ENCODE measurements at places on chromosomes 12 and 14.
A peak's percentile ranks its signal among the peaks of the same experiment; 100 is the strongest.

GRCh38 chr12:13571035-13571434 lies 374.5 kb downstream of the EMP1 start:
- no peak for DNase-seq

DNA sequence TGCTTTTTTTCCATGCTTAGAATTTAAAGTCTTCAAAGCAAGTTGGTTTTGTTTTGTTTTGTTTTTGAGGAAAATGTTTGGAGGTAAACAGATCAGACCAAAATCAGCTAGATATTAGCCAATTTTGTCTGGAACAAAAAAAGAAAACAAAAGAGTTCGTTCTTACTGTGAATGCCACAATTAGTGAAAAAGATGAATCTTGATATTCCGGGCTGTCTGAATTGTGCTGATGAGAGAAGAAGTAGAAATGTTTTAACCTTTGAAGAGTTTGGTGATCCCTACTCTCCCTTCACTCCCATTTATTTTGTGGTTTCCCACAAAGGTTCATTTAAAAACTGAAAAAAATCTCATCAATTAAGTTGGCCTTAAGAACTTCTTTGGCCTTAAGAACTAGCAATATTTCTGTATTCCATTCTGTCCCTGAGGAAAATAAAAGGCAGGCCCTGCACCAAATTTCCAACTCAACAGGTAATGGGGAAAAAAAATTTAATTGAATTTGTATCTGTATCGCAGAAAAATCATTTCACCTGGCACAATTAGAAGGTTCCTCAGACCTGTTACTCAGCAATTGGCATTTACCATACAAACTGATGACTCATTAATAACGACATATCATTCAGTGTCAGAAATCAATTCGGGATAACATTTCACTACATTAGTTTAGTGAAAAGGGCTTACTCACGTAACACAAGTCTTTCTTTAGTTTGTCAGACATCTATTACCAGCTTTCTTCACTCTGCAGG lies 562 bp upstream of the GLIPR1L2 start:
- DNase-seq = no peak

GRCh38 chr12:39199351-39199750 lies 243.6 kb downstream of the KIF21A start:
- no peak for DNase-seq

DNA sequence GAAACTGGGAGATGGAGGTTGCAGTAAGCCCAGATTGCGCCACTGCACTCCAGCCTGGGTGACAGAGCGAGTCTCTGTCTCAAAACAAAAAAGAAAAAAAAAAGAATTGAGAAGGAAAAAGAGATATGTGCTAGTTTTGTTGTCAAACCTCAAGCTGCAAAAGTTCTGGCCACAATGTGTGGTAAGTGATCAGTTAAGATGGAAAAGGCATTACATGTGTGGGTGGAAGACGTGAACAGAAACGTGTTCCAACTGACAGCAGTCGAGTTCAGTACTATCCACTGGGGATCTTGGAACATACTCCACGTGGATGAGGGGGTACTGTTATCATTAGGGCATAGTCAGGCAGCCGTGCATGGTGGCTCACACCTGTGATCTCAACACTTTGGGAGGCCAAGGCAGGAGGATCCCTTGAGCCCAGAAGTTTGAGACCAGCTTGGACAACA lies 17.3 kb downstream of the GPR68 start:
- DNase-seq = no peak

DNA sequence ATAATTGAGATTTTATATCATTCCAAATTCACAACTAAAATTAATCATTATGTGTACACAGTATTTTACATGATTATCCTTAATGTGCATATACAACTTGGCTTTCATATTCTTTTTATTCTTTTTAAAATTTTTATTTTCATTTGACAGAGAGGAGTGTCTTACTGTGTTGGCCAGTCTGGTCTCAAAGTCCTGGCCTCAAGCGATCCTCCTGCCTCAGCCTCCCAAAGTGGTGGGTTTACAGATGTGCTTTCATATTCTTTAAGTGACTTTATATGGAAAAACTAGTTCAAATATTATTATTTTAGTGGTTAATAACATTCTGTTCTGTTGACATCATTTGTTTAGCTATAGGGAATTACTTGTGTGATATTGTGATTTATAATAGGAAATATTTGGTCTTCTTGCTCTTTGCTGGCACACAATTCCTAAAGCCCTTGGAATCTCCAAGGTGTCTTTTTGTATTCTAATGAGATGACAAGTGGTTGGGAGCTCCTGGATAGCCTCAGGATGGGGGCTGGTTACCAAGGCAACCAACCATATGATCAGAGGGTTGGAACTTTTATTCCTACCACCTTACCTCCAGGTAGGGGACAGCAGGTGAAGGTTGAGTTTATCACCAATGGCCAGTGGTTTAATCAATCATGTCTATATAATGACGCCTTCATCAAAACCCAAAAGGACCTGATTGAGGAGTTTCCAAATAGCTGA lies 16.0 kb upstream of the ZNF410 start:
- DNase-seq = no peak

DNA sequence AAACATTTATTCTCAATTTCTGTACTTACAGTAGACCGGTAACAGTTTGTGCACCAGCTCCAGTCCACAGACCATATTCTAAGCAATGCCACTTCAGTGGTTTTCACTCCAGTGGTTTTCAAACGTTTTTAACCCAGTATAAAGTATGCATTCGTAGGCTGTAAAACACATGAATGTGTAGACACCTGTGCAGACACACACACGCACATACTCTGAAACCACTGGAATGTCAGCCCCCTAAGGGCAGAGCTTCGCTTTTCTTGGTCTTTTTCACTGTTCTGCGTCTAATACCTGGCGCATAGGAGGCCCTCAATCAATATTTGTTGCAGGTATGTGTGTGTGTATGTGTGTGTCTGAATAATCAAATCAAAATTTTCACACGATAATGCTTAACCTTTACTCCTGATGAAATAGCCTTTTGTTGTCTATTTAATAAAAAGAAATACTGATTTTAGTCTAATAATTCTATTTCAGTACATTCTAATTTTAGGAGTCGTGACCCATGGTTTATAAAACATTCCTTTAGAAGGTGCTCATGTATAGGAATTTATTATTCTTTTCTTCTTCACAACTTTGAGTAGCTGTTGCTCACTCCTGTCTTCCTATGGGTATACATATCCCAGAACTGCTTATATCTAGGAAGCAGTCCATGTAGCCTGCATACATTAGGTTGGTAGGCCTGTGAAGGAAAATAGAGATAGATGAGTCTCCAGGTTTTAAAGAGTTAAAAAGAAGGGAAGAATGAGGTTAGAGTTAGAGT lies 73.6 kb upstream of the REP15 start:
- no peak for DNase-seq

GRCh38 chr12:49339464-49339861 lies 2.5 kb upstream of the C1QL4 start:
- no peak for DNase-seq

GRCh38 chr12:101581190-101581589 lies 13.6 kb upstream of the MYBPC1 start:
- DNase-seq = no peak

- DNase-seq = no peak
Measured at GRCh38 chr12:84069198-84069597, 843.4 kb downstream of the SLC6A15 start.

GRCh38 chr12:32846053-32846452 lies 50.5 kb downstream of the PKP2 start:
- DNase-seq = no peak

DNA sequence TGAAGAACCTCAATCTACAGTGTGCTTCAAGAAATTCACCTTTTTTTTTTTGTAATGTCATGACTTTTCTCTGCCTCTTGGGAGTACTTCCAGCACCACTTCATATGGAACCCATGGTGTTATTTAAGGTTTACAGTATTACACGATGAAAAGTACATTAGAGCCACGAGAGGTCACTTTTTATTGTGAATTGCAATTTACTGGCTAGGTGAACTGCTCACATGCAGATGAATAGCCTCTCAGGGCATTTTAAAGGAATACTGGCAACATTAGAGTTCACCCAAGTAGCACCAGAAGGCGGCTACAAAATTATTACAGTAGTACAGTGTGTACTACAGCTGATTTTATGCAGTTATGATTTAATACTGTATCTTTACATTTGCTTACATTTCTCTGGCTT lies 99.1 kb upstream of the PPP4R3A start:
- DNase-seq = no peak

DNA sequence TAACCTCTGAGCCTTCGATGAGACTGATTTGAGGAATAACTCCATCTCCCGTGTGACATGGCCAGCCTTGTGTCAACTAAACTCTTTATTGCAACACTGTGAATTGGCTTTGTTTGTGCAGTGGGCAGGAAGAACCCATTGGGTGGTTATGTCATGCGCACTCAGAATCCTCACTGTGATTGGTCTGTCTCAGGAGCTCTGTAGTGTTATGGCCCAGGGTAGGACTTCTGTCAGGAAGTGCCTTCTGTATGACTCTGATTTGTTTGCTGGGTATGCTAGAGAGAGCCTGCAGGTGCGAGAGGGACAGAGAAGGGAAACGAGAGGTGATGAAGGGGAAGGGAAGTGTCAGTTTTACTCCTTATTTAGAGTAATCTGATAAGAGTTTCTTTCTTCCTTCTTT lies 71.5 kb upstream of the DCD start:
- DNase-seq = no peak

GRCh38 chr12:63066782-63067181 lies 84.2 kb downstream of the AVPR1A start:
- DNase-seq = no peak

DNA sequence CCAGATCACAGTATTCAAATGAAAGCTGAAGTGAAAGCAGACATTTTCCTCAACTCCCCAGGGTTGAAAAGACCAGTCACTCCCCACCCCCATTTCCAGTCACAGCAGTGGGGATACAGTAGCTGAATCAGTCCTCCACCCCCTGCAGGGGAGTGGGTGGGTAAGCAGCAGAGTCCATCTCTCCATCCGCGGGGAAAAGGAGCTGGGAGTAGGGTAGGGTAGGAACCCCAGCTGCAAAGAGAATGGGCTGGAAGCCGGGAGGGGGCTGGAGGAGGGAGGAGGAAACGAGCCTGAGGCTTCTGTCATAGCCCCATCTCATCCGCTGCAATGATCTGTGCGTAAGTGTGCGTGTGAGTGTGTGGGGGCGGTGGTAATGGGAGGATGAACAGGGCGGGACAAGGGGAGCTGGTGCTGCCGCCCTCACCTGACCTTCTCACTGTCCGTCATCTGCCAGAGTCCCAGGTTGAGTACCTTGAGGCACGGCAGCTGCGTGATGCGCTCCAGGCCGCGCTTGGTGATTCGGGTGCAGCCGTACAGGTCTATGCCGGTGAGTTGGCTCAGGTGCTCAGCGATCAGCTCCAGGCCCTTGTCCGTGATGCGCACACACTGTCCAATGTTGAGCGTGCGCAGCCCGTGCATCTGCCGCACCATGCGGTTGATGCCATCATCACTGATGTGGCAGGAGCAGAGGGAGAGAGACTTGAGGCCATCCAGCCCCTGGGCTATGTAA lies 1.8 kb downstream of the FBXL14 start:
- DNase-seq = peak; percentile 58

GRCh38 chr12:45231515-45232145 lies 15.7 kb downstream of the ANO6 start:
- peak; percentile 32 for DNase-seq

- no peak for DNase-seq
Measured at GRCh38 chr12:46843811-46844210, 18.0 kb upstream of the SLC38A4 start.

DNA sequence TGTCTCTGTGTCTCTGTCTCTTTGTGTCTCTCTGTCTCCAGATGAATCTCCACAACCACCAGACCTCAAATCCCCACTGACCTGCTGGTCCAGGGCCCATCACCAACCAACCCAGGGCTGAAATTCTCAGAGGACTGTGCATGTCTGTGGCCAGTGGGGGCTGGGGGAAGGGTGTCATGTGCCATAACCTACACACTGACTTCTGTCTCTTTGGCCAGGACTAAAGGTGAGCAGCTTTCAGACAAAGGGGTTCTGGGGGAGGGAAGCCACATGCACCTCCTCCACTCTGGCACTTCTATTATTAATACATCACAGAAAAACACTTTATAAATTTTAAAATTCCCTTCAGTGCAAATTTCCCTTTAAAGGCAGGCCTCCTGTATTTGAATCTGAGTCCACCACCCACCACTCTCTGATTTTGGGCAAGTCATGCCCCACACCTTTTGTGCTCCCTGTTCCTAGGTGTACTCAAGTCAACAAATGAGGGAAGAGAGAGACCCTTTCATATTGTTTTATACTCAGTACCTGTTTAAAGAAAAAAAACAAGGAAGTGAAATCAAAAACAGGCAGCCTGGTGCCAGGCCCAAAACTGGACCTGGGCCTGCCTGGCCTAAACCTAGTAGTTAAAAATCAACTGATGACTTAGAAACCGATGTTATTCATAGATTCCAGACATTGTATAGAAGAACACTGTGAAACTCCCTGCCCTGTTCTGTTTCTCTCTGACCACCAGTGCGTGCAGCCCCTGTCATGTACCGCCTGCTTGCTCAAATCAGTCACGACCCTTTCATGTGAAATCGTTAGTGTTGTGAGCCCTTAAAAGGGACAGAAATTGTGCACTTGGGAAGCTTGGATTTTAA lies 80.2 kb downstream of the TUNAR start:
- DNase-seq = peak; percentile 51

GRCh38 chr12:62891805-62892549 lies 43.0 kb downstream of the PPM1H start:
- DNase-seq = peak; percentile 40

DNA sequence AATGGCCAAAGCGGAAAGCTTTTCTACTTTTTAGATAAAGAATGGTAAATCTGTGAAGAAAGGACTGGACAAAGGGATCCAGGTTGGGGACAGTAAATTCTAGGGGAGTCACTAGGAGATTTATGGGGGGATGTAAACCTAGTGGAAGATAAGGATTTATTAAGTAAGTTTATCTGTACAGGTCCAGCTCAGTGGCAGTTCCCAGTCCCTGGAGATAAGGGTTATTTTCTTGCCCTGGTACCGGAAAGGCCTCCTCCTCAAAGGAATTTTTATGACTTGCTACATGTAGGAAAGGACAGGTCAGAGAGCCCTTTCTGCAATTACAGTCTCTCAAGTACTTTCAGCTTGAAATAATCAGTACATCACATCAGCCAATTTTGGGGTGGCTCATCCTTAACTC lies 72.6 kb upstream of the BICD1 start:
- no peak for DNase-seq

DNA sequence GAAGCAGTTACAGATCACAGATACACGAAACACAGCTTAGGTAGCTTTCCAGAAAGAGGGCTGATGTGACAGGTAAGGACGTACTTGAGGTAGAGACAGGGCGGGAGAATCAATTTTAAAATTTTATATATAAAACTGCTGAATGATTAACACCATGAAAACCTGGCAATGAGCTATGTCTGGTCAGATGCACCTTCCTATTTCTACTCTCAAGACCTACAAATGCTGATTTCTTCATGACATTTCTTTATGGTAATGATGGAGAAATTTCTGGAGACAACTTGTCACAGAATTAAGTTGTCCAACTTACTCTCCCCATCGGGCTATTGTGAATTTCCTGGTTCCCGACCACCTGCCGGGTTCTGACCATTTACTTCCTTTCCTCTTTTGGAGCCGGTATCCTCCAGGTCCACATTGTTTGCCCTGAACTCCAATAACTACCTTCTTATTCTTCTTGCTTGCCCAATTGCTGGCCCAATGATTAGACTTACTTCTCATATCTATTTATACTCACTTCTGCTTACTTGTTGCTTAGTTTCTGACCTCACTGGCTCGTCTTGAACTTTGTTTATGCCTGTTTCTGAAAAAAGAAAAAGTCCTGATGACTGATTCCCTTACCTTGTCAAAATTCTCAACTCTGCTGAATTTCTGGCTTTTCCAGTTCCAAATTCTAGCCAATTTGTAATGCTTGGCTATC lies 12.8 kb upstream of the ATP2B1 start:
- DNase-seq = no peak

- no peak for DNase-seq
Measured at GRCh38 chr12:84911271-84912197, 1.1 kb downstream of the SLC6A15 start.

- no peak for DNase-seq
Measured at GRCh38 chr12:122250047-122250446, 16.2 kb downstream of the VPS33A start.

Data from kidney glomerular epithelial cell (primary cell).